ENCODE measurements at places on chromosomes 12 and 14.

DNA sequence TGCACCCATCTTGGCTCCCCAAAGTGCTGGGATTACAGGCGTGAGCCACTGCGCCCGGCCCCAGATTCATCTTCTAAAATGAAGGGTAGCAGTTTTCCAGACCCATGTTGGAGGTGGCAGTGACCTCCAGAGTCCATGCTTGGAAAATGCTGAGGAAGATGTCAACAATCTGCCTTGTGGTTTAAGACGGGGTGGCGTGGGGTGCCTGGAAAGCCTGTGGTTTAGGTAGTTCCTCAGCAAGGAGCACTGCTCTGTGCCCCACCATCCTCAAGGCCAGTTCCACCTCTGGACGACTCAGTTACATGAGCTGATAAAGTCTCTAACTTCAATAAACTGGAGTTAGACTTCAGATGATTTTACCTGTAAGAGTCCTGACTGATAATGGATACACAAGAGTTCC is 48.6 kb downstream of the DRAM1 start:
- no peak for DNase-seq

- no peak for DNase-seq
Measured at GRCh38 chr12:66859751-66860440, 181.0 kb upstream of the GRIP1 start.

- no peak for DNase-seq
Measured at GRCh38 chr12:99111600-99111999, 466.5 kb downstream of the APAF1 start.

DNA sequence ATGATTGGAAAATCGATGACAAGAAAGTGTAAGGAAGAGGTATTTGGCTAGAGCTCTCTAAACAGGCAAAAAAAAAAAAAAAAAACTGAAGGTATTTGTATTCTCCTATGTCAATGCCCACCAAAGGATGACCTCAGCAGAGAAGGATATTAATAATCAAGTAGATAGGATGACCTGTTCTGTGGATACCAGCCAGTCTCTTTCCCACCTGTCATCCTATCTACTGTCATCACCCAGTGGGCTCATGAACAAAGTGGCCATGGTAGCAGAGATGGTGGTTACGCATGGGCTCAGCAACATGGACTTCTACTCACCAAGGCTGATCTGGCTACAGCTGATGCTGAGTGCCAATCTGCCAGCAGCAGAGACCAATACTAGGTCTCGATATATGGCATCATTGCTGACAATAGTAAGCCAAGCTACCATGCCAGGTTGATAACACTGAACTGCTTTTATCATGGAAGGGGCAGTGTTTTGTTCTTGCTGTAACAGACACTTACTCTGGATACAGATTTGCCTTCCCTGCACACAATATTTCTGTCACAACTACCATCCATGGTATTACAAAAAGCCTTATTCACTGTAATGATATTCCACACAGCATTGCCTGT is 43.5 kb downstream of the RPS6KA5 start:
- no peak for DNase-seq

DNA sequence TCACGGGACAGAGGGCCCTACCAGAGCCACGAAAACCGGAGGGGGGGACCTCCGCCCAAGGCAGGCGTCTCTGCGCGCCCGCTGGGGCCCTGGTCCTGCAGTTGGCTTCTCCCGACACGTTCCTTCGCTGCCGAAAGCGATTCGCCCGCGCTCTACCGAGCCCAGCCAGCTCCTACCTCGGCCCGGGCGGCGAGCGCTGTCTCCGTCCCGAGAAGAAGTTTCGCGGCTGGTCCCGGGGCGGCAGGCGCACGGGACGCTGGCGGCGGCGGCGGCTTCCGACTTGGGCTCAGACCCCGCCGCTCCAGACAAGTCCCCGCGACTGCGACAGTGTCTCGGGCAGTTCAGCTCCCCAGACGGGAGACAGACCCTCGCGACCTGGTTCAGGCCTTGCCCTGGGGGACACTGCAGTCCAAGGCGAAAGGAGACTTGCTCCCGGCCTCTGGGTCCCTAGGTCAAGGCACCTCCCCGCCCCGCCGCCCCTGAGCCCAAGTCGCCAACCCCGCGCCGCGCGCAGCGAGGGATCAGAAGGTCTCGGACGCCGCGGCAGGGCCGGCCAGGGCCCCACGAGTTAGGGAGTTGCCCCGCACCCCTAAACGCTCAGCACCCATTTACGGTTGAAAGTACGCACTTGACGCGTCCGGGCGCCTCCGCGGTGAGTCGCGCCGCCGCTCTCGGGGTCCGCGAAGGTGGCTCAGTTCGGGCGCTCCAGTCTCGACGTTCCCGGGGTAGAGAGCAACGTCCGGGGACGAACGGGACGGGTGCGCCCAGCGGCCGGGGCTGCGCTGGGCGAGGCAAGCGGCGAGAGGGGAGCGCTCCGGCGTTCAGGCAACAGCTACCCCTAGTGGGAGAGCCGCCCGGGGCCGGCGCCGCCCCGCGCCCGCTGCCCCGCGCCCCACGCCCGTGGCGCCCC is 1.4 kb upstream of the DIO3 start:
- no peak for DNase-seq

- DNase-seq = no peak
Measured at GRCh38 chr12:39966721-39967120, 139.2 kb downstream of the SLC2A13 start.

DNA sequence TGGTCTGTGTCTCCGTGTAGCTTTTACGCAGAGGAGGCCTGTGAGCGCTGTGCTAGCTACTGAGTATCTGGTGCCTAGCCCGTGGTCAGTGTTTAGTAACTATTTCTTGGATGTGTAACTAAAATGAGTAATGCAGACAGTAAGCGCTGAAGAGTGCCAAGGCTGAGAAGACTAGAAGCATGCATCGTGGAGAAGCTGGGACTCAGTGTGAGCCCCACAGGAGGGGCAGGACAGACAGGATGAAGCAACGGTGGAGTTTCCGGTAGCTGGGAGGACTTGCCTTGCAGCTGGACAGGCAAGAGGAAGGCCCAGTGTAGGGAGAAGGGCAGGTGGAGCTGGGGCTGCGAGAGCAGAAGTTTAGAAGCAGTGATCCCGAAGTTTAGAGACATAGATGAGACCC is 233.4 kb upstream of the FKBP4 start:
- no peak for DNase-seq

GRCh38 chr14:55482936-55483605 is 42.7 kb upstream of the TBPL2 start:
- no peak for DNase-seq

DNA sequence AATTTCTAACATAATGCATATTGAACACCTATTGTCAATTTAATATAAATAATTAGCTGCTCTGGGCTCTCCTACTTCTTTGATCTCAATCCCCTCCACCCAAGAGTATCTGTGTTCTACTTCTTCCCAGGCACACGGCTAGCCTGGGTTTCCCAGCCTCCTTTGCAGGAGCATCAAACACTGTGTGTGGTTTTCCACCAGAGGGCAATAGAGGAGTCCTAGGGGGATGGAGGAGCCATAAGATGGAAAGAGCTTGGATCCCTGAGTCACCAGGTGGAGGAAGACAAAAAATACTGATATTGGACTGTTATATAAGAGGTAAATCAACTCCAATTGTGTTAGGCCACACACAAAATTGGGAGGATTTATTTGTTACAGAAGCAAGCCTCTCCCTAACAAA is 333.7 kb downstream of the GLT1D1 start:
- DNase-seq = no peak

- DNase-seq = no peak
Measured at GRCh38 chr12:52024845-52025230, 18.1 kb downstream of the TAMALIN start.

- DNase-seq = no peak
Measured at GRCh38 chr12:39483597-39483996, 40.7 kb upstream of the KIF21A start.

GRCh38 chr12:95102916-95103671 is 29.7 kb upstream of the NR2C1 start:
- DNase-seq = no peak

DNA sequence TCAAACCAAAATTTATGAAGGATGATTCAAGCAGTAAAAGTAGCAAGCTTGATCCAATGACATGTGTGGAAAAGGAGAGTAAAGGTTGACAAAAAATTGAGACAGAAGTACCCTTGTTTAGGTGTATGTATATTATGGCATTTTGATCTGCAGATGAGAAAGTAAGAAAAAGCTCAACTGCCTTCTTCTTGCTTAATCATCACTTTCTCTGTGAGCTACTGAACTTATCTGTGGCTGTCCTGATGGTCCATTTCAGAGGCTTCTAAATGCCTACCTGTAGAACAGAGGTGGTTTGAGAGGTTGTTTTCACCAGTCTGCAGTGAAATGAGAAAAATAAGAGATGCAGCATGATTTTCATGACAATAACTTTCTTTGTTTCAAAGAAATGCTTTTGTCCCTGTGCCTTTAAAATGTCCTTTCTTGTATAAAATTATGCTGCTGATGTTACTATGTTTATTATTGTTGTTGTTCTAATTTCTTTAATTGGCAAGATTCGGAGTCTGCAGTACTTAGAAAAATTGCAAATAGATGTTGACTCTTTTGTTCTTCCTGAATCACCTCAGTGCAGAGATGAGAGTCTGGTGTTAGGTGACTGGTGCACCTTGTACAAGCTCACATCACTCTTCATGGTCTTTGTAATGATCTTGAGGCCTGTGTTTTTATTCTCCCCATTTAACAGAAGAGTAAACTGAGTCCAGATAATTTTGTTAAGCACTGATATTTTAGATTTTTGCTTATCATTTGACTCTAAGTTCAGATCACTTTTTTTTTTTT is 821.9 kb downstream of the VRK1 start:
- no peak for DNase-seq

GRCh38 chr14:24436355-24437019 is 6.1 kb downstream of the SDR39U1 start:
- peak; percentile 48 for DNase-seq

GRCh38 chr12:76755829-76756379 is 8.0 kb upstream of the ZDHHC17 start:
- DNase-seq = no peak

DNA sequence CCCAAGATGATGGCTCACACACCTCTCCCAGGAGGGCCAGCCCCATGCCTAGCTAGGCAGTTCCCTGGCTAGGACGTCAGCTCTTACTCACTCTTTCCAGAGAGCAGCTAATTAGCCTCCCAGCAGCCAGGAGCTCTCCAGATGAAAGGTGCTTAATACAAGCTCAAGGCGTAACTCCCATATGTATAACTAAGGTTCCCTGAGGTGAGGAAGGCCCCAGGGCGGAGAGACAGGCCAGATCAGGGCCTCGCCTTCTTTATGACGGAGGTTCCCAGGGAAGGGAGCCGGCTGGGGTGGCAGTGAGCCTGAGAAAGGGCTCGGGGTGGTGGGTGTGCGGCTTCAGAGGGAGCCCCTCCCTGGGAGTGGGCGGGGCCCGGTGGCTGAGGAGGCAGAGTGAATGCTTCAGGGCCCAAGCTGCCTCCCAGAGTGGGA is 26.4 kb upstream of the ZFP36L1 start:
- DNase-seq = no peak

GRCh38 chr12:132271755-132272092 is 57.7 kb downstream of the GALNT9 start:
- no peak for DNase-seq

DNA sequence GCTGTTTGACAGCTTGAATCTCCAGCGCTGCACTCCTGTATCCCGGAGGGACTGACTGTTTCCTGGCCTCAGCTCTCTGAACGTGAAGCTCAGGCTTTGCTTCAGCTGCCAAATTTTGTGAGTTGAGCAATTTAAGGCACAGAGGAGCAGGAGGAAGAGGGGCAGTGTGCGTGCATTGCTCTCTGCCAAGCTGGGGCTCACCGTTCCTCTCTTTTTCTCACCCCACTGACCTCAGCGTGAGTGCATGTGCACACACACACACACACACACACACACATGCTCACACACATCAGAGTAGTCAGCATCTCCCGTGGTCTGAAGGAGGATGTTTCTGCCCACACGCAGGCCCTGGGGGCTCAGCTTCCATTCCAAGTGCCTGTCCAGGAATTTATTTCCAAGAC is 27.8 kb upstream of the BDKRB2 start:
- no peak for DNase-seq

DNA sequence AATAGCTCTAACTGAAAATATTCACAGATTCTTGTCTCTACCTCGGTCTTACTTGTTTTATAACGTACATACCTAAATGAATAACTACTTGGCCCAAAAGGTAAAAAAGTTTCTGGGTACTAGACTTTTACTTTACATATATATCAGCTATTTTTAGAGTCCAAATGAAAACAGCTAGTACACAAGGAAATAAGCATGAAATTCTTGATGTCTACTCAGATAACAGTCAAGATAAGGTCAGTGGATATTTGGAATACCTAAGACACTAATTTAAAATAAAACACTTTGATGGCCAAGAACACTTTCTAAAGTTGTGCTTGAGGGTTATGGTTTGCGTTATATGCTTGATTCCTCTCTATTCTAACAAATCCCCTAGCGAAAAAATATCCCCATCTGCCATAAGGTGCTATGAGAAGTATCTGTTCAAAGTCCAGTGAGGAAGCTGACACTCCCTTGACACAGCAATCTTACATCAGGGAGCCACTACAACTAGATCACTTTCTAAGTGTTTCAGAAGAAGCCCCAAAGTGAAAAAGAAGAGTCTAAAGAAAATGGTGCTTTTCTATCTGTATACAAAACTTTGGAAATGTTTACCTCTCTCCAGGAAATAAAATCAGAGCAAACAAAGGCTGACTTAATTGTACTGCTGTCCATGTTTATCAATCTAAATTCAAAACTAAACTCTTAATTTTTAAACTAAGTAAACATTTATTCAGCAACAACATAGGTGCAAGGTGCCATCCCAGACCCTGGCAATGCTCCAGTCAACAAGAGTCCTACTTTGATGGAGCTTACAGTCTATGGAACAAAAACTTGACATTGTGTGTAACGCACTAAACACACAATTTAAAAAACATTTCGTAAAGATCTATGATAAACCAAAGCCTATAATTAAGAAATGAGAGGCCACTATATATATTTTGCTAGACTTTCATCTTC is 11.7 kb downstream of the PTPN21 start:
- DNase-seq = no peak

- DNase-seq = no peak
Measured at GRCh38 chr12:58969237-58969636, 48.9 kb upstream of the LRIG3 start.

DNA sequence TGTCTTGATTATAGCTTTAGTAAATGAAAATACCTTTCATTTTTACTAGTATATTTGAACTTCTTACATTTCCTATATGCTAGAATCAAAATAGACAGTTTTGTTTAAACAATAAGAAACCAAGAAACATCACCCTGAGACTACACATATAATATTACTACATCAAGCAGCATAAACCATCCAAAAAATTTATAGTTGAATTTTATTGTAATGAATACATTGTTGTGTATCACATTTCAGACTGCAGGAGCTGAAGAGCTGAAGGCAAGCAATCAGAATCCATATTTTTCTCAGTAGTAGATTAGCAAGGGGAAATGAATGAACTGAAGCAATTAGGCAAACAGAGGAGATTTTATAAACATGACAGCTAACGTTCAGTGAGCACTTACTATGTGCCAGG is 379.2 kb downstream of the BTG1 start:
- no peak for DNase-seq

DNA sequence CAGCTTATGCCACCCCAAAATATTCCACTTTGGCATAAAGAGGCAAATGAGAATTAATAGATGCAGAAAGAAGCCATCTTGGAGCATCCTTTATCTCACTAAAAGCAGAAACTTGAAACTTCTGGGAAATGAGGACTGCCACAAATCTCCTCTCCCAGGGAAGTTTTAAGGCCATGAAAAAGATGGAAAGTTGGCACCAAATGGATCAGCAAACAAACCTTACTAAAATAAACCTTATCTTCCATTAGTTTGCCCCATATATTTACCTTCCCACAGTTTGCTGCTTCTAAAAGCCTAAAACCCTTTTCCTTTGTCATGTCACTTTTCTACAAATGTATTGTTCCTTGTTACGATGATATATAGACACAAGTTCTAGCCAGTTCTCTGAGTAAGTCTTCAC is 340.0 kb upstream of the USP15 start:
- DNase-seq = no peak

GRCh38 chr14:25484235-25484634 is 434.3 kb upstream of the STXBP6 start:
- DNase-seq = no peak

All from neuronal stem cell (in vitro differentiated cells).